ENCODE measurements at places on chromosomes 1 and 21.

- no peak for DNase-seq
These were observed 46.4 kb downstream of the WNT9A start for GRCh38 chr1:227901239-227901905.

- DNase-seq, result no peak
These were observed 454.8 kb upstream of the ADAMTS5 start for GRCh38 chr21:27421654-27422053.

GRCh38 chr1:172951730-172952365 is 98.9 kb downstream of the TNFSF18 start:
- DNase-seq, result no peak

DNA sequence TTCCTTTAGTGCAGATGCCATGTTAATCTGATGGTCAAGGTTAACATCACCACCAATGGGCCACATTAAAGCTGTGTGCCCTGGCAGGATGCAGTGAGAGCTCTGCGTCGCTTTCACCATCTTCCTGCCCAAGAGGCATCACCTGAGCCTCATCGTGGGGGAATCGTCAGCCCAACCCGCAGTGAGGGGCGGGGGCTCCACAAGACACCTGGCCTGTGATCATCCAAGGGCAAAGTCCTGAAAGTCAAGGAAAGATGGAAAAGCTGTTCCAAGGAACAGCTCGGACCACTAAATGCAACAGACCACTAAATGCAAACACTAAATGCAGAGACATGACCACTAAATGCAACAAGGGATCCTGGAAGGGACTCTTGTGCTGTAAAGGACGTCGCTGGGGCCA is 49.9 kb downstream of the WDR4 start:
- no peak for DNase-seq

DNA sequence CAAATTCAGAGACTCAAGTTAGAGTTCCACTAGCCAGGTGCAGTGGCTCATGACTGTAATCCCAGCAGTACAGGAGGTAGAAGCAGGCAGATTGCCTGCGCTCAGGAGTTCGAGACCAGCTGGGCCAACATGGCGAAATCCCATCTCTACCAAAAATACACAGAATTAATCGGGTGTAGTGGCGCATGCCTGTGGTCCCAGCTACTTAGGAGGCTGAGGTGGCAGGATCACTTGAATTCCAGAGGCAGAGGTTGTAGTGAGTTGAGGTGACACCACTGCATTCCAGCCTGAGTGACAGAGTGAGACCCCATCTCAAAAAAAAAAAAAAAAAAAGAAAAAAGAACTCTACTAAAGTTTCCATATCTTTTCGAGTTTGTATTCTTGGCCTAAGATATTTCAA is 36.7 kb upstream of the CHRM3 start:
- DNase-seq, result no peak

DNA sequence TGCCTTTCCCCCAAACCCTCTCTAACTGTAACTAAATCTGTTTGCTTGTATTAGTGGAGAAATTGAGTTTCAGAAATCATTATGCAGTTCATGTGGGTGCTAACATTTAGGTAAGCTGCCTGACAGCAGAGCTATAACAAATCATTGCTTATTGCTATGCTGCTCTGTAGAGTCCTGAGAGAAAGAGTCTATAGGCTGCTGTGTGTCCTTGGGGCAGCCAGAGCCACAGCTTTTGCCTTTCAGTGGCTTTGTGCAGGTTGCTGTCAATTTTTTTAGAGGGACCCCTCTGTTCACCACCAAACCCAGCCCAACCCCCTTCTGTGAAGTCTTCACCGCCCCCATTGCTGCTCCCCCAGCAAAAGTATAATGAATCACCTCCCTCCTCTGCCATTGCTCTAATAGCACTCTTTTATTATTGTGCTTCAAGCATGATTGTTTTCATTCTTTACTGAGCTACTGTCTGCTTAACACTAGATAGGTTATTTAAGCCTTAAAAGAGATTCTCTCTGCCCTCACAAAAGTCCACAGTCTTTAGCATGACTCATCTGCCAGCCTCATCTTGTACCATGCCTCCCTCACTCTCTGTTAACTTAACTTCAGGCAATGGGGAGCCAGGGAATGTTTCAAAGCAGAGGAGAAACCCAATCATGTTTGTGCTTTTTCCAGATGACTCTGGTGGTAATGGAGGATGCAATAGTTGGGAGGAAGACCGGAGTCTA is 38.6 kb downstream of the DIRAS3 start:
- no peak for DNase-seq

DNA sequence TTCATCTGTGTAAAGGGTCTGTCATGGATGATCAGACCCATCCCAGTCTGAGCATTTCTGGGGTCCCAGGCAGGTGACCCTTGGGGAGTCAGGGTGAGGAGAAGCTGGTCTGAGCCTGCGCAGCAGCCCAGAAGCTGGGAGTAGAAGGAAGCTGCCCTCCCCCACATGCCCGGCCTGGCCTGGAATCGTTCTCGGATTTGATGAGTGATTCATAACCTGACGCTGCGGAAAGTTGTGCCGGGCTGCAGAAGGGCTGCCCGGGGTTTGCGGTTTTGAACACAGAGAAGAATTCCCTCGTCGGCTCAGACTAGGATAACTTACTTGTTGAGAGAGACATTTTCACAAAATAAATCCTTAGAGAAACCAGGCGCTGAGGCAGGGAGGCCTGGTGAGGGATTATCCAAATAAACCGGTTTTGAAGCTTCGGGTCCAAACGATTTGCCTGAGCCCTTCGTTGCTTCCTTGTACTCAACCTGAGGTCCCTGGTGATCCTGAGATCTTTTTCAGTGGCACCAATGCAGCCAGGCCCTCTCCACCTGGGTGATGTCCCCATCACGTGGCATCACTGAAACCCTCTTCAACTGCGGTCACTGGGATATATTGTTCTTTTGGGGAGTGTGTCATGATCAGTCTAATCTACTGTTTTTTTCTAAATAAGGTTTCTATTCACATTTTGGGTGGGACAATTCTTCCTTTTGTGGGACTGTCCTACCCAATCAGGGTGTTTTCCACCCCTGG is 29.2 kb downstream of the EPHB2 start:
- no peak for DNase-seq

DNA sequence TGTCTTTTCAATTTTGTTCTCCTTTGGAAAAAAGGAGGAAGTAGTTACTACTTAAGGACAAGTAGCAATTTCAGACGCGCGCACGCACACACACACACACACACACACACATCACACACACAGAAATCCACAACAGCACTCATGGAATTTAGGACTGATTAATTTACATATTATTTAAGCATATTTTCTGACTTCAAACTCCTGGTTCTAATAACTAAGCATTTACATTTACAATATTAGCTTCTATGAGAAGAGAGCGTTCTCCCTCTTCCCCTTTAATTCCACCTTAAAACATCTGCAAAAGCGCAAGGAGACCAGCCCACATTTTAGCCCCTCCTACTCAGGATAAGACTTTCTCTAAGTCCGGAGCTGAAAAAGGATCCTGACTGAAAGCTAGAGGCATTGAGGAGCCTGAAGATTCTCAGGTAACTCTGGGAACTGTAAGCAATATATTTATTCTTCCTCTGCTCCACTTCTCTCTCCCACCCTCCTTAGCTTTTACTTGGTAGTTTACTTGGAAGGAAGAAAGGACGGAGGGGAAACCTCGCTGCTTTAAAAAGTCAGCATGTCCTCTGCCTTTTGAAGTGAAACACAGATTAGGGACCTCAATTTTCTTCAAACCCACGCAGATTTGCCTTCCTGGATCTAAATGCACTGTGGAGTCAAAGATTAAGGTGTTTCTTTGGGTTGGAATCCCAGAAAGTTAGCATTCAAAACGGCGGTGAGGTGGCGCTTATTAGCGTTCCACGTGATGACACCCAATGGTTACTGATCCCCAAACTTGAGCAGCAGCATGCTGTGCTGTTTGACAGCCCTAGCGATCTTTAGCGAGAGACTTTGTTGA is at the start of gene PLA2G4A:
TSS of gene PLA2G4A (plus strand) at position 339 of the 844 bp plus-strand sequence. CDS start 25,406 bp downstream, outside the sequence.
- DNase-seq, result no peak

DNA sequence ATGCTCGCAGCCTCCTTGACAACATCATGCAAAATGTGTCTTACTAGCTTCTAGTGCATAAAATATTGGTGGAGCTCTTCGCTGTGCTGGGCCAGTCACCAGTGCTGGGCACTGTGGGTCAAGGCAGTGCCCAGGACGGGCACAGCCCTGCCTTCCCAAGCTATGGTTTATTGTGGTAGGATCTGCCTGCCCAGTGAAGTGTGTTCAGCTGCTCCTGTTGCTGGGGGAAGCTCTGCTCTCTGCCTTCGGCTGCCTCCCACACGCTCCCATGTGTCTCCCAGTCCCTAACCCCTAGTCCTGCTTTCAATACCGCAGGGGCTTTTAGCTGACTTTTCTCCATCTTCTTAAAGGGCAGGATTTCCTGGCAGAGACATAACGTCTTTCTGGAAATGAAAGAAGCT is 15.7 kb downstream of the EPHX1 start:
- DNase-seq, result no peak

- peak; percentile 45 for DNase-seq
These were observed 45.9 kb downstream of the WDR4 start for GRCh38 chr21:42833439-42833815.

GRCh38 chr21:39737376-39738000 is 7.5 kb upstream of the IGSF5 start:
- no peak for DNase-seq

DNA sequence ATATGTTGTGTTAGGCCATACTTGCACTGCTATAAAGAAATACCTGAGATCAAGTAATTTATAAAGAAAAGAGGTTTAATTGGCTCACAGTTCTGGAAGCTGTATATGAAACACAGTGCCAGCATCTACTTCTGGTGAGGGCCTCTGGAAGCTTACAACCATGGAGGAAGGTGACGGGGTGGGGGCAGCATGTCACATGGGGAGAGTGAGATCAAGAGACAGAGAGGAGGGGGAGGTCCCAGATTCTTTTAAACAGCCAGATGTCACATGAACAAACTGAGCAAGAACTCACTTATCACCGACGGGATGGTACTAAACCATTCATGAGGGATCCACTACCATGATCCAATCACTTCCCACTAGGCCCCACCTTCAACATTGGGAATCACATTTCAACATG is 42.6 kb downstream of the TESK2 start:
- DNase-seq, result no peak

GRCh38 chr1:155070721-155071569 is 7.4 kb downstream of the EFNA4 start:
- DNase-seq, result peak; percentile 62

GRCh38 chr1:179206812-179207211 is 22.7 kb downstream of the ABL2 start:
- DNase-seq, result no peak

GRCh38 chr1:168261390-168261789 is 19.3 kb upstream of the TBX19 start:
- DNase-seq, result no peak

DNA sequence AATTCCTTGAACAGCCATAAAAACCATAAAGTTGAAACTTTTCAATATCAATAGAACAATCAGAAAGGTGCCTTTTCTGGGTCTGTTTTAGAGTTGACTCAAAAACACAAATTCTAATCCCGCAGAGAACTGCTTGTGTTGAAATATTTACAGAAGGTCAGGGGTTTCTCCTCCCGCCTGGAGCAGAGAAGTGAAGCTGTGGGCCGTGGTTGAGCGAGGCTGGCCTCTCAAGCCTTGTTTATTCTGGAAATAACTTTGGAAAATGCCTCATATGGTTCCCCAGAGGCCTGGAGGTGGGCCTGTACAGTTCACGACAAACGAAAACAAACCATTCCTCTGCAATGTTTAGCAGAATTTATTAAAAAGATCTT is 90.8 kb upstream of the ERRFI1 start:
- no peak for DNase-seq

GRCh38 chr1:153532181-153532580 is 3.6 kb downstream of the S100A6 start:
- DNase-seq, result peak; percentile 32

- DNase-seq, result peak; percentile 45
These were observed 35.5 kb downstream of the CACHD1 start for GRCh38 chr1:64505232-64505943.
